ENCODE measurements at places on chromosomes 3 and 15.

DNA sequence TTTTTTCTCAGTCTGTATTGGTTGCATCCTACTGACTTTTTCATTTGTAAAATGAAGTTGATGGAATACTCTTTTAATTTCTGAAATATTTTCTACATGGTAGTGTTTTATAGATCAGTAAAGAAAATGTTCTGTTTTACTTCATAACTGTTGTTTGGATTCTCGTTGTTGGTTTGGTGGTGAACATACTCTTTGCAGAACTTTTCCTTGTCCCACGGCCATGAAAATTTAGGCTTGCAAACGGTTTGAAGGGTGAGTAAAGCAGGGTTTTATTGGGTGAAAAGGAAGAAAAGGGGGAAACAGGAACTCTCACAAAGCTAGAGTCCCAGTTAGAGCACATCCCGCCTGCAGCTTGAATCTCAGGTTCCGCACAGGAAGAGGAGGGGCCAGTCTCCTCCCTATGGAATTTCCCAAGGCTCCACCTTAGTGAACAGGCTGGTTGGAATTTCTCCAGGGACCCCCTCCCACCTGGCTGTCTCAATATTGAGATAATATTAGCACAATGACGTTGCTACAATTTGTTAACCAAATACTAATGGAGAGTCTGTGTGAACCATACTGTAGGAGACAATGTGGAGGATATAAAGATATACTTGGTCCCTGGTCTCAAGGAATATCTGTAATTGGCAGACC lies 5.6 kb downstream of the PDCD6IP start:
- DNase-seq, result no peak

GRCh38 chr15:40873694-40874561 lies at the start of gene RHOV:
RHOV (minus strand) TSS chr15:40874234; CDS start chr15:40874139, 95 bp downstream.
- peak; percentile 9 for DNase-seq

DNA sequence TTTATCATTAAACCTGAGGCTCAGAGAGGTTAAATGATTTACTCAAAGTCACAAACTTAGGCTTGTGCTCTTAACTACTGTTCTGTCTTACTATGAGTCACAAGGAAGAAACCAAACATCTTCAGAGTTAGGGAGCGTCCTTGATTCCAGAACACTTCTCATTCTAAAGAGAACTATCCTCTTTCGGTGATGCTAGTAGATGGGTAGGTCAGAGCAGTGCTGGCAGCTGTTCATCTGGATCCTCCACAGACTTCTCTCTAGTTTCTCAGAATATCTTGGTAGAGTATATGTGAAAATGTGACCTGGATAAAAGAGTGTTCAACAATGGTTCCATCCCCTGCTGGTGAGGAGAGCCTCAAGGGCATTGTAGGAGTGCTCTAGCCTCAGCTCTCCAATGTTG lies 3.3 kb downstream of the ARL6IP5 start:
- no peak for DNase-seq

- no peak for DNase-seq
Observed at GRCh38 chr15:81939604-81940440, 106.0 kb downstream of the MEX3B start.

DNA sequence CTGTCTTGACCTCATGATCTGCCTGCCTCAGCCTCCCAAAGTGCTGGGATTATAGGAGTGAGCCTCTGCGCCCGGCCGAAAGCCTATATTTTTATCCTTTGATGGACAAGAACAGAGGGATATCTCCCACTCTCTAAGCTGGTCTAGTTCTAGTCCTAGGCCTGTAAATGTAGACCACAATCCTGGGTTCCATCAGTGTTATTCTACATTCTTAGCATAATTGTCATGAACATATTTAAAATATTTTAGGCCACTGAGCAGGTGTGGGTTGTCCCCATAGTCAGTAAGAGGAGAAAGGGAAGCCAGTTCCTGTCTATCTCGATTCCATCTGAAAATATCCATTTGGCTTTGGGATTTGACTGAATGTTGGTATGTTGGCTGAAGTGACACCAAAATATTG lies 118.1 kb downstream of the EBLN2 start:
- no peak for DNase-seq

DNA sequence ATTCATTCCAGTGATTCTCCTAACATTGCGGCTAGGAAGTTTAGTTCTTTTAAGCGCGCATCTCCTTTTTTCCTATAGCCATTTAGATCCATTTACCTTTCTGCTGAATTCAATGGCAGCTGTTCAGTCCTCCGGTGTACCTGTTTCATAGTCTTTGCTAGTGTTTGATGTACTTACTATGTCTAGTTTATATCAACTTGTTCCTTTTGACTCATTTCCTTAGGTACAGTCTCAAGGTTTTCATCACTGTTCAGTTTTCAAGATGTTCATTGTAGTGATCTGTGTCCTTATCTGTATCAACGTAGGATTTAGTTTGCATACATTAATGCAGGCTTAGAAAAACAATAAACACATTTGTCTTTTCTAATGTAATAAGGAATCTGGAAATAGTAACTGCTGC lies 59.0 kb upstream of the MBNL1 start:
- DNase-seq, result no peak

DNA sequence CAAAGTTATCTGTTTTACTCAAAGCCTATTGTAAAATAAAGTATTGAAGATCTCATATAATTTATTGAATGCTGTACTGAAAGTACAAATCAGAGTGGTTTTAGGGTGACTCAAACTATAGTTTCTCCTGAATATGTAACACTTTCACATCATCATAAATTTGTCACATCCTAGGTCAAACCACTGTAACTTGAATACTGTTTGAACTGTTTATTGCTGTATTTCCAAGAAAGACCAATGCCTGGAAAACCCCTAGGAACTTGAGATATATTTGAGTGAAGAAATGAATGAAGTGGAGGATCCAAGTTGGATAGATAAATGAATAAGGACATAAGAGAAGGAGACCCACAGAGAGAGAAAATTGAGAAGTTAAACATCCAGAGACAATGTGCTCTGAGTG lies 348.2 kb downstream of the GRM7 start:
- DNase-seq, result no peak

GRCh38 chr3:78978037-78978436 lies 789.8 kb downstream of the ROBO1 start:
- no peak for DNase-seq

- DNase-seq, result no peak
Observed at GRCh38 chr15:63476229-63476632, 28.2 kb upstream of the USP3 start.

- peak; percentile 99 for DNase-seq
Observed at GRCh38 chr3:50568947-50569749, at the start of gene HEMK1. HEMK1 (plus strand) TSS chr3:50569522; CDS start chr3:50571105, 1,583 bp downstream.
